Thyroid gland (tissue), 4 donors: ENCODE measurements at places on chromosomes 1 and 21. TPM values are rescaled to one million over a fixed set of nuclear protein-coding genes. Genes with fewer than 3 reads are reported as not detected.

DNA sequence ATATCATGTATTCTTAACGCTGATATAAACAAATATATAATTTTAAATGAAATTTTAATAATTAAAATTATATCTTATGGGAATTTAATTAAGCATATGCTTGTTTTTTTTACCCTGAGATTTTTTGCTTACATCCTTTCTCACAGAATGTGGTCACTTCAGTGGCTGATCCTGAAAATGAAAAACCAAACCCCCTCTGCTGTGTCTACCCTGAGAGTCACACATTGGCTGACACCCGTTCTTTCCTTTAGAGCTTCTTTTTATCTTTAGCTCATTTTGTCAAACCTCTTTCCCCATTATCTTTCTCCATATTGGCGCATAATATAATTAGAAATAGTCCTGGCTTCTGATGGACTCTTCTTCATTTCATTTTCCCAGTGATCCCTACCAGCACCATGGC, 10.8 kb upstream of the CACYBP start:
- DNase-seq = no peak
- H3K27ac ChIP-seq = peak overlapping the region; percentile 85
- H3K4me1 ChIP-seq = no peaks in the 10 kb centered on the region
- H3K4me3 ChIP-seq = no peak overlapping the region
- H3K36me3 ChIP-seq = no peaks in the 10 kb centered on the region

DNA sequence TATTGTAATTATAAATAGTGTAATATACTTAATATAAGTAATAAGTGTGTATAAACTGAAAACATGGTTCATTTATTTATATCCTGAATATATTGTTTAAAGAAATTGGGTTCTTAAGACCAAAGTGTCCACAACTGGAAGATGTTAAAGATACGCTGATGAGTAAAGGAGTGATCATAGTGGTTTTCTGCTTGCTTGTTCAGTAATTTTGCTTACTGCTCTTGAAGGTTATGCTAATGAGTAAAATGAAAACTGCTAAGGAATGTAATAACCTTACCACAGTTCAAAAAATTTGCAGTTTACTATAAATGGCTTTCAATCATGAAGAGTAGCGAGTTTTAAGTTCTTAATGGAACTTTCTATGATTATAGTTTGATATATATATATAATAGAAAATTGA, 22.0 kb downstream of the DONSON start:
- H3K27me3 ChIP-seq = no peaks in the 10 kb centered on the region
- peaks cover 3% of the 10 kb centered on the region for H3K4me1 ChIP-seq

- H3K36me3 ChIP-seq = no peaks in the 10 kb centered on the region
- no peak overlapping the region for H3K4me3 ChIP-seq
- no peaks in the 10 kb centered on the region for H3K4me1 ChIP-seq
- H3K27me3 ChIP-seq = no peaks in the 10 kb centered on the region
These were observed 37.9 kb downstream of the FABP3 start for GRCh38 chr1:31335007-31335406.

DNA sequence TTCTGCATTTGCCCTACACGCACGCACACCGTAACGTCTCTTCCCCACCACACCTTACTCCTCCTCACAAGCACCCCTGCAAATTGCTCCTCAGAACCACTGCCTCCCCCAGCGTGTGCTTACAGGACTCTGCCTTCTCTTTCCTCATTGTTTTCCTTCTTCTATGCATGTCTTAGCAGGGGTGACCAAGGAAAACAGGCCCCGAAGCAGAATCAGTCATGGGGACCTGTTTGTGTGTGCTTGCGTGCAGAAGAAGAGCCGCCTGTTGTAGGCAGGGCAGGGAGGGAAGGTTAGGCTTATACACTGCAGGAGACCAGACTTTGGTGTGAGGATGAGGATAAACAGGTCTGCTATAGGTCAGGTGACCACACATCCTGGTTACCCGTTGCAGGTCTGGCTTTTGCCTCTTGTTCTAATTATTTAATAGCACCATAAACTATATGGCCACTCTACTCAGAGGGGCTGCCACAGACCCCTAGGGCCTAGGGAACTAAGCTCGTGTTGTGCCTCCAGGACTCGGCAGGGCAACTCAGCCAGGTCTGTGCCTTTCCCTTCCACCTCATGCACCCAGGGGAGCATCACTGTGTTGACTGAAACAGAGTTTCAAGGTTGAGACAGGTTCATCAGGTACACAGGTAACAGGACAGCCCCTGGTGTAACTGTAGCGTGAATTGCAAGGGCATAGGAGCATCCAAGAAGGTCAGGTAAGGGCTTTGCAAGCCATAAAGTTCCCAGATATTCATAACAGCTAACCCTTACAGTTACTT, 60.8 kb upstream of the EPS8L3 start:
- no peak for DNase-seq
- H3K4me3 ChIP-seq = no peak overlapping the region
- no peaks in the 10 kb centered on the region for H3K36me3 ChIP-seq
- no peaks in the 10 kb centered on the region for H3K27me3 ChIP-seq
- peaks cover 10% of the 10 kb centered on the region for H3K4me1 ChIP-seq
- no peak overlapping the region for H3K27ac ChIP-seq

- no peaks in the 10 kb centered on the region for H3K36me3 ChIP-seq
- H3K4me3 ChIP-seq = no peak overlapping the region
- no peaks in the 10 kb centered on the region for H3K27me3 ChIP-seq
These were observed 388.7 kb downstream of the USH2A start for GRCh38 chr1:216034506-216034905.

DNA sequence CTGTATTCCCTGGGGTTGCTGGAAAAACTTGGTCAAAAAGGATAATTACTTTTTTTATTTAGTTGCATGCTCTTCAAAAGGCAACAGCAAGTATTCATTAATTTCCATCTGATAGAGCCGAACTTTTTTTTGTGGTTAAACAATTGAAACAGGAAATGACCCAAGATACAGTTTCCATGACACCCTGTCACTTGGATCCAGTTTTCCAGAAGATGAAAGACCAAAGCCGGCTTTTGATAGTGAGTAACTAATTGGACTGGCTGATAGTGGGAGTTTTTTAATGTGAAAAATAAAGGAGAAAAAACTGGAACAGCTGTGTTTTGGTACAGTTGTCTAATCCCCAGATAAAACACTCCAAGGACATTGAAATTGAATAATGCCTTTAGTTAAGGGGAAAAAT, 33.0 kb downstream of the CACHD1 start:
- H3K27me3 ChIP-seq = no peaks in the 10 kb centered on the region
- H3K4me1 ChIP-seq = peaks cover 12% of the 10 kb centered on the region
- no peak for DNase-seq
- no peak overlapping the region for H3K27ac ChIP-seq

GRCh38 chr21:30408782-30409494, 13.1 kb downstream of the KRTAP13-1 start:
- peak; percentile 76 for DNase-seq
- H3K27ac ChIP-seq = no peak overlapping the region
- H3K4me1 ChIP-seq = no peaks in the 10 kb centered on the region

DNA sequence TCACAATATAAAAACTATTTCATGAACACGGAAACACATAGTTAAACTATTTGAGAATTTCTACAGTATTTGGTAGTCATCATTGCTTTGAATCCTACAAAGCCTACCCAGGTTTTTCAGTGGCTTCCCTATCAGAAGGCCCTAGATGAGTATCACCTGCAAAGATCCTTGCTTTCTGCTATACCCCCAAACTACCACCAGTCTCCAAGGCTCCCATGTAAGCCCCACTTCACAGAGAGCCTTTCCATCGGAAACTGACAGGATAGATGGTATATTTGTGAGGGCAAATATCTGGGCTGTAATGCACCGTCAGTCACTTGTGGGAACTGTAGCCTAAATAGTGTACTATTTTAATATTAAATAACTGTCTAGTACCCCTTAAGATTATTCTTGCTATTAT, 674.3 kb downstream of the BRINP3 start:
- no peak overlapping the region for H3K4me3 ChIP-seq
- DNase-seq = no peak
- H3K36me3 ChIP-seq = no peaks in the 10 kb centered on the region
- no peaks in the 10 kb centered on the region for H3K27me3 ChIP-seq
- no peaks in the 10 kb centered on the region for H3K4me1 ChIP-seq

- H3K27ac ChIP-seq = no peak overlapping the region
- no peak overlapping the region for H3K4me3 ChIP-seq
- no peaks in the 10 kb centered on the region for H3K4me1 ChIP-seq
- no peaks in the 10 kb centered on the region for H3K27me3 ChIP-seq
- DNase-seq = no peak
- no peaks in the 10 kb centered on the region for H3K36me3 ChIP-seq
These were observed 27.8 kb upstream of the CCSAP start for GRCh38 chr1:229370601-229371021.

DNA sequence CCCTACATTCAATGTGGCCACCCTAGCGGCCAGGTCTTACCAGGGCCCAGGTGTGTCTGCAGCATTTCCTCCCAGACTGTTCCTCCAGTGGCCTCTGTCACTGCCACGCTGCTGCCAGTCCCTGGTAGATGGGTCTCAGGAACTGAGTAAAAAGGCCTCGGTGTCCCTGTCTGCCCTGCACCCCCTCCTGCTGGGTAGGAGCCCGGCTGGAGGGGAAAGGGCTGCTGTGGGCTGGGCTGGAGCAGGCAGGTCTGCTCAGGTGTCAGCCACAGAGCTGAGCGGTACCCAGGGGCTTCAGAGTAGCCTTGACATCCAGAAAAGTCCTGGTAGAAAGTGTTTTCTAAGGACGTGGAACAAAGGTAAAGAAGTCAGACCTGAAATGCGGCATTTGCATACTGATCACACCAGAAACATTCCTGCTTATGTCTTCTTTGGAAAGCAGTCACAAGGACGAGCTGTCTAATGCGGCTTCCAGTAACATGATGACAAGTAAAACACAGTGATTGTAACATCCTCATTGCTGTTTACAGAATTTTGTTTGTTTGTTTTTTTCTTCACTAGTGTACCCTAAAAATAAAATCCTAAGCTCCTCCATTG, 32.6 kb downstream of the SEC16B start:
- no peak overlapping the region for H3K27ac ChIP-seq

GRCh38 chr1:78254517-78254916, 208.8 kb downstream of the GIPC2 start:
- no peaks in the 10 kb centered on the region for H3K36me3 ChIP-seq
- H3K27ac ChIP-seq = no peak overlapping the region
- no peak overlapping the region for H3K4me3 ChIP-seq

DNA sequence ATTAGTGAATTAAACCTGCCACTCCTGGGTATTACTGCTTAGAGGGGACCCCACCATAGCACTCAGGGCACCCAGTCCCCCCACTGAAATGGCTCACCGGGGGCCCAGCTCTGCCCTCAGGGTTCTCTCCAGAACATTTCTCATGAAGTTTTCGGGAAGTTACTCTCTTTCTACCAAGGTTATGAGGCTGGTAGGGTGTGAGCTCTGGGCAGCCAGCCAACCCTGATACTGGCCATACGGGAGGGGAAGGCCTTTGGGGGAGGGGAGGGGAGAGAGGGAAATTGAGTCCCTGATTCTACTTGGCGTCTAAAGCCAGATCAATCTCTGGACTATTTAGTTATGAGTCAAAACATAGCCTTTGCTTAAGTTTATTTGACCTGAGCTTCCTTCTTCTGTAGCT, 12.9 kb upstream of the PDE9A start:
- DNase-seq = no peak
- H3K27ac ChIP-seq = no peak overlapping the region
- H3K4me1 ChIP-seq = peaks cover 9% of the 10 kb centered on the region
- H3K36me3 ChIP-seq = no peaks in the 10 kb centered on the region

DNA sequence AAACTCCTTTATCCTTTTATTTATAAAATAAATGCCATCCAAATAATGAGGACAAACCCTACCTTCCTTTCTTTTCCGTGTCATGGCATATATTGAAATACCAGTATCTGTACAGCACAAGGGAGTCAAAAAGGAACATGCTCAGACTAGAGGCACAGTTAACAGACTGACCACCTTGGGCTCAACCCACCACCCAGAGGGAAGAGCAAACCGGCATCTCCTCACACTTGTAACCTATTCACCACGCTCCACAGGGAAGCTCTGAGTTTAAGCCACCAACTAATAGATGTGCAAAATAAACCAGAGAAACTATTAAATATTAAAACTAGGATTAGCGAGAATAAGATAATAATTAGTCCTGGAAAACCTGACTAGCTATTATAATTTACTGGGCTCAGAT, 112.7 kb downstream of the SIPA1L2 start:
- peaks cover 5% of the 10 kb centered on the region for H3K4me1 ChIP-seq
- H3K27me3 ChIP-seq = no peaks in the 10 kb centered on the region
- no peak for DNase-seq
- H3K27ac ChIP-seq = no peak overlapping the region

DNA sequence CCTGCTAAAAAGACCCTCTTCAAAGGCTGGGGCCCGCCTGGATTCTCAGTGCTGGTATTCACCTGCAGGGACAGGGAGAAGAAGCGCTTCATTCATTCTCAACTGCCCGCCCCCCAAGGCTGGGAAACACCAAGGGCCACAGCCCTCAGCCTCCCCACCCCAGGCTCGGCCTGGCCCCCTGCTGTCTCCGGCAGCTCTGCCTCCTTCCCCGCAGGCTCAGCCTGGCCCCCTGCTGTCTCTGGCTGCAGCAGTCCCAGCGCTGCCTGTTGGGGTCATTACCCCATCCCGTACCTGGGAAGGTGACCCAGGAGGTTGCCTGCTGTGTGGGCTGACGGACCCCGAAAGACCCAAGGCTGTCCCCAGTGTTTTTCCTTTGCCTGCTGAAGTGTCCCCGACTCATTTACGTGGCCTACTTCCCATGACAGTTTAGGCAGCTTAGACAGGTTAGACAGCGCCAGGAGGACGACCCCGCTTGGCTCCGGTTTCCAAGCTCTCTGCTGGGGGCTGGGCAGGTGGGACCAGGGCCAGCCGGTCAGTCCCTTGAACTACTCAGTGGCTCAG, 22.9 kb upstream of the CLSTN1 start:
- no peak overlapping the region for H3K4me3 ChIP-seq
- H3K27ac ChIP-seq = no peak overlapping the region
- no peak for DNase-seq
- H3K4me1 ChIP-seq = peaks cover 16% of the 10 kb centered on the region

- no peak overlapping the region for H3K4me3 ChIP-seq
- H3K27ac ChIP-seq = no peak overlapping the region
- no peaks in the 10 kb centered on the region for H3K27me3 ChIP-seq
These were observed 13.4 kb downstream of the SNAP47 start for GRCh38 chr1:227748496-227749182.

- no peak overlapping the region for H3K4me3 ChIP-seq
- no peaks in the 10 kb centered on the region for H3K27me3 ChIP-seq
- no peak for DNase-seq
- no peaks in the 10 kb centered on the region for H3K36me3 ChIP-seq
- H3K27ac ChIP-seq = no peak overlapping the region
These were observed 58.3 kb upstream of the DSCAM start for GRCh38 chr21:40905251-40905650.

The TRIM67 gene
- not detected for total RNA-seq

The PLA2G2D gene
- total RNA-seq = not detected

The RCAN3 gene
- 37.3 TPM for total RNA-seq

The TTLL10 gene
- 0.13 TPM for total RNA-seq

The CRNN gene
- not detected for total RNA-seq

The BNIPL gene
- 4.3 TPM for total RNA-seq

The PCP4L1 gene
- total RNA-seq = 0.83 TPM

The LCA5L gene
- 6.0 TPM for total RNA-seq

The FAM177B gene
- not detected for total RNA-seq

The DIPK1A gene
- total RNA-seq = 14.3 TPM
